ENCODE measurements at places on chromosomes 4 and X. TPM values are rescaled to one million over a fixed set of nuclear protein-coding genes. Genes with fewer than 3 reads are reported as not detected.

GRCh38 chrX:133045986-133046385, 50.9 kb downstream of the USP26 start:
- no peak for DNase-seq

SPANXN3 gene
- not detected for polyA plus RNA-seq

MAGEC3 gene
- polyA plus RNA-seq = 0.53 TPM

TMPRSS11D gene
- 0.19 TPM for polyA plus RNA-seq

- DNase-seq = no peak
Measured at GRCh38 chr4:132417220-132417619, 731.9 kb upstream of the PCDH10 start.

All from forelimb muscle (tissue), 1 donor.